ENCODE measurements at places on chromosomes 6 and 20. TPM values are rescaled to one million over a fixed set of nuclear protein-coding genes. Genes with fewer than 3 reads are reported as not detected.

BTN3A1 gene
- 19.1 TPM for polyA plus RNA-seq

GRCh38 chr6:14476793-14477531, 359.4 kb downstream of the CD83 start:
- peak; percentile 94 for DNase-seq

DNA sequence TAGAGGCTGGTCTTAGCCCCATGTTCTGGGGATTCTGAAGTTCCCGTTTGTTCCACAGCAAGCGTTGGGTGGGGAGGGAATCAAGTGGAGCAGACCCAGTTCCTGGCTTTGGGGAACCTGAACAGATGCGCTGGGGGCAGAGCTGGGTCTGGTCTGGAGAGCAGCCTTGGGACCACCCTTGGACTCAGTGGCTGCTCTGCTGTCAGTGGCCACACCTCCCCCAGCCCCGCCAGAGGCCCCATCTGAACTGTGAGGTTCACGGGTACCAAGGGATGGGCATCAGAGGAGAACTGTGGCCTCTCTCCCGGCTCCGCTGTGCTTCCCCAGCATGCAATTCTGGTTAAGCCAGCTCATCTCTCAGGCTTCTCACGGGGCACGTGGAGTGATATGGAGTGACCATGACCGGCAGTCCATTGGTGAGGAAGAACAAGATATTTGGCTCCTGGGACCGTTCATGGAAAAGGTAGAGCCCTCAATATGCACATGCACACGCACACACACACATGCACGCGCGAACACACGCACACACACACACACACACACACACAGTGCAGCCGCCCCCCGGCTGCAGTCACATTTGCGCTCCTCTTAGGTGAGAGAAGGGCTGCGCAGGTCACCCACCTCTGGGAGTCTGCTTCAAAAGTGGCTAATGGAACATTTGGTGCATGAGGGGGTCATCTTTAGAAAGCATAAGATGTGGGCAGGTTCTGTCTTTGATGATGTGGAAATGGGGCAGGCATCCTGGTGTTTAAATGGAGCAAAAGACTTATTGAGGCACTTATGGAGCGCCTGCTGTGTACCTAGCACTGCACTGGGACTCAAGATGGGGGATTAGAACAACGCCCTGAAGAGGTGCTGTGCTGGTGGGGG, 6.0 kb downstream of the DLGAP4 start:
- no peak for DNase-seq

DNA sequence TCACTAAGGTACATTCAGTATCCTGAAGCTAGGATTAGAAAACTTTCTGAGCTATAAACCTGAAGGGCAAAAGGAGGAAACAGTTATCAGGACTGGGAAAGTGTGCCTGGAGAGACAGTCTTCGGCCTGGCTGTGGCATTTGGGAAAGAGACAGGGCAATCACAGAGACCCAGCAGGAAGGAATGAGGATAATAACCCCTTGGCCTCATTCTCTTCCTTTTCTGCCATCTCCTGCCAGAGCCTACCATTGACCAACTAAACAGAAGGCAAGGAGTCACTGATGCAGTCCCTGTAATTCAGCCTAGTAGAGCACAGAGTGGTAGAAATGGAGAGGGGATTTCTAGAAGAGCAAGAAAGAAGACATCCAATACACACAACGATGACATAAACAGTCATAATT, 359.4 kb downstream of the HDGFL1 start:
- DNase-seq = no peak

COL21A1 gene
- polyA plus RNA-seq = 98.0 TPM

DNA sequence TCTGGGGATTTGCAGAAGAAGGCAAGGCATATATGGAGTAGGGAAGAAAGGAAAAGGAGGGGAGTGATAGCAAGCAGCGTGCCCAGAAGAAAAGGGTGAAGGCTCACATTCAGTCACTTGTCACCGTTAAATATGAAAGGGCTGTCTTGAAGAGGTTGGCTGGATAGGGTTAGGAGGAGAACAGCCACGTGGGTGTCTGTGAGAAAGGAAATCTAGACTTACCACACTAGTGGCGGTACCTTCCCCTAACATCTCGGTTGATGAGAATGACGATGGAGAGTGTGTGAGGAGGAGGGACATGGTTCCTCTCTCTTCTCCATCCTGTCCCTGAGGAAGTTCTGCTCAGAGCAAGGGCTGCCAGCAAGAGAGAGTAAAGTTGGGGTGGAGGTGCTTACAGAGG, 74.3 kb upstream of the CCN6 start:
- DNase-seq = no peak

- DNase-seq = no peak
Measured at GRCh38 chr20:54557806-54558590, 82.6 kb downstream of the DOK5 start.

GRCh38 chr20:57476641-57477461, 48.1 kb downstream of the CTCFL start:
- no peak for DNase-seq

GRCh38 chr6:134134654-134135053, 82.2 kb upstream of the SLC2A12 start:
- DNase-seq = no peak

GRCh38 chr6:2834262-2834661, 7.4 kb downstream of the SERPINB1 start:
- no peak for DNase-seq

DNA sequence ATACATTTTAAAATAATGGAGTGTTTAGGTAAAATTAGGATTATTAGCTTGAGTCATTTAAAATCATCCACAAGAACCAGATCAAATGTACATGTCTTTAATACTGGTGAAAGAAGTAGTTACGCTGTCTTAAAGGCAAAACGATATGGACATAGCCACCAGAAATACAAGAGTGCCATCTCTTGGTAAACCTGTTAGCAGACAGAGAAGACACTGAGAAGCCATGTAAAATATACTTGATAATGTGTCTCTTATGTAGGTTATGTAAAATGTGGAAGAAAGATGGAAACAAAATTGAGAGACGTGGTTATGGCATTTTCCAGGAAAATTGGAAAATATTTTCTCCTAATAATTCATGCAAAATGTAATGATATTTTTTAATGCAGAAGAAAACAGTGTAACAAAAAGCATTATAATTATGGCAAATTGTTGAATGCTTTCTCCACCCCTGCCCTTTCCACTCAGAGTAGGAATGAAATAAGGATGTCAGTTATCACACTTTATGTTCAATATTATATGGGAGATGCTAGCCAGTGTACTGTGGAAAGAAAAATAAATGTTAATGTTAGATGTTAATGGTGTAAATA, 12.2 kb upstream of the SLC17A2 start:
- no peak for DNase-seq

- DNase-seq = no peak
Measured at GRCh38 chr6:43798688-43799444, 28.9 kb downstream of the VEGFA start.

DNA sequence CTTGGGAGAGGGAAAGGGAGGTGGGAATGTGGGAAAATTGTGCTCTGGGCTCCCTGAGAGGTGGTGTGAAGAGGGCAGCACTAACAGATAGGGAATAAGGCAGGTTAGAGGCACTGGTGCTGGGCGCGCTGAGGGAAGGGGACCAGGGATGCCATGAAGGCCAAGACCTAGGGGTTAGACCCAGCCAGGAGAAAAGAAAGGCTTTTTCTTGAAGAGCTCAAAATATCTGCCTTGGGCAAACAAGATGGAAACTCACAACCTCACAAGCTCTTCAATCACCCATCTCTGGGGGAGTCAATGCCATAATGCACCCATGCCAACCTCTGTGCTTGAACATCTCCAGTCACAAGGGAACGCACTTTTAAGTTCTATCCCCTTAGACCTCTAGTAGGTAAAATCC, 363.6 kb upstream of the CHD6 start:
- DNase-seq = no peak

GRCh38 chr6:149586149-149586548, 20.0 kb downstream of the GINM1 start:
- DNase-seq = no peak

Data from muscle of back (tissue), 13 donors.